Aorta (tissue), 5 donors: ENCODE measurements at places on chromosomes 7 and 10. TPM values are rescaled to one million over a fixed set of nuclear protein-coding genes. Genes with fewer than 3 reads are reported as not detected.

Gene TACR2
- total RNA-seq: 0.49 TPM

- no peak overlapping the region for H3K4me3 ChIP-seq
- no peaks in the 10 kb centered on the region for H3K36me3 ChIP-seq
- DNase-seq: no peak
- no peaks in the 10 kb centered on the region for H3K27me3 ChIP-seq
- H3K4me1 ChIP-seq: no peaks in the 10 kb centered on the region
- no peak overlapping the region for H3K27ac ChIP-seq
Measured at GRCh38 chr7:43232366-43232765, 119.9 kb downstream of the HECW1 start.

Gene GARIN1A
- total RNA-seq: 7.4 TPM

GRCh38 chr10:8424555-8425211 is 370.2 kb downstream of the GATA3 start:
- H3K36me3 ChIP-seq: no peaks in the 10 kb centered on the region
- no peaks in the 10 kb centered on the region for H3K27me3 ChIP-seq
- no peak overlapping the region for H3K4me3 ChIP-seq
- no peak for DNase-seq
- H3K4me1 ChIP-seq: no peaks in the 10 kb centered on the region
